ENCODE measurements at places on chromosomes 13 and 19.
A peak's percentile ranks its signal among the peaks of the same experiment; 100 is the strongest.

DNA sequence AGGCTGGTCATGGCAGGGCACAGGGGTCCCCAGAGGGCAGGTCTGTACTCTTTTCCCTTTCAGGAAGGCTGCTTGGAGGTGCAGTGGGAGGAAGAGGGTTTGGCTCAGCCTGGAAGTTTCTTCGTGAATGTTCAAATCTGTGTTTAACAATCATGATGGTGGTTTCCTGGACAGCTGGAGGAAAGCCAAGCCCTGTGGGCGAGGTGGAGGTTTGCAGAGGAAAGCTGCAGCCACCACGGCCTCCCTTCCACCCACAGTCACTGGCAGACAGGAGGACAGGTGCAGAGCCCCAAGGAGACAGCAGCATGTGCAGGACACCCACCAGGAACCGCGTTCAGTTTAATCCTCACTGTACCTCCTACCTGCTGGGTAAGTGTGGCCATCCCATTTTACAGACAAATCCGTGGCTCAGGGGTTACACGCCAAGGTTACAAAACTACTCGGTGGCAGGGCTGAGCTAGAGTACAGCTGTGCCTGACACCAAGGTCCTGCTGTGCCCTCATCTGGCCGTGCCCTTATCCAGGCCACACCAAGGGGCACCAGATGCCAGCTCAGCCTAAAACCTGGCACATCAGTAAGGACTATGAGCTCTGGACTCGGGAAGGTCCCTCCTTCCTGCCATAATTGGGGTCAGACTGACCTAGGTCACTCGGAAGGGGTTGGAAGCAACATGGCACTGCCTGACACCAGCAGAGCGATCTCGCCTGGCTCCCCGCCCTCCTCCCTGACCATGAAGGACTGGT lies 34.1 kb downstream of the SUGP2 start:
- DNase-seq: no peak

DNA sequence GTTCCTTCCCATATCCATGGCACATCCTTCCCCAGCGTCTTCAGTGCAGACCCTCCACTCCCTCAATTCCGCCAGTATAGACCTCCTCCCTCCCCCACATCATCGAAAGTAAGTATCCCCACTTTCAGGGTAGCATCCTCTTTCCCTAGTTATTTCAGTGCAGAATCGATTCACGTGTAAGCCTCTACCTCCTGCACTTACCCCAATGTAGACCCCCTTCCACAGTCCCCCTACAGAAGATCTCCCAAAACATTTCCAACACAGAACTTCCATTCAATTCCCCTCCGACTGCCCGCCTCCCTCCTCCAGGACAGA lies 664 bp downstream of the IRF3 start:
- no peak for DNase-seq

DNA sequence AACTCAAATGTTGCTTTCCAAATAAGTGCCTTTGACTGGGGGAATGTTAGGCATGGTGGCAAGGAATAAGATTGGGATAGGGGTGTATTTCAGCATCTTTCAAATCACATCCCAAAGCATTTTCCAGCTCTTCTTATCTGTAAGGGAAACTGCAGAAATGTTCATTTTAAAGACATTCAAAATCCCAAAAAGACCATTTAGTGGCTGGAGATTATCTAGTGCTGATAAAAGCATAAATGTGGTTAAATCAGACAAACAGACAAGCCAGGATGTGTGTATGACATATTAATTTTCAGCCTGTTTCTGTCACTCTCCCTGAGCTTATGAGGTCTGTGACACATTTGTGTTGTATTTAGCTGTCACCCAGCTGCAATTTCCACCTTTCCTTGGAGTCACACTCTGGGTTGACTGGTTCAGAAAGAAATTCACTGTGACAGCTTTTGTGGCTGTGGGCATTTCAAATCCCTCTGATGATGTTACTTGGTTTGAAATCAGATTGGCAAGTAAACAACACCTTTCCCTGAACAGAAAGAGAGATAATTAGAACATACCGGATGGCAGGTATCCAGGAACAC lies 69.7 kb upstream of the SIAH3 start:
- DNase-seq: no peak

DNA sequence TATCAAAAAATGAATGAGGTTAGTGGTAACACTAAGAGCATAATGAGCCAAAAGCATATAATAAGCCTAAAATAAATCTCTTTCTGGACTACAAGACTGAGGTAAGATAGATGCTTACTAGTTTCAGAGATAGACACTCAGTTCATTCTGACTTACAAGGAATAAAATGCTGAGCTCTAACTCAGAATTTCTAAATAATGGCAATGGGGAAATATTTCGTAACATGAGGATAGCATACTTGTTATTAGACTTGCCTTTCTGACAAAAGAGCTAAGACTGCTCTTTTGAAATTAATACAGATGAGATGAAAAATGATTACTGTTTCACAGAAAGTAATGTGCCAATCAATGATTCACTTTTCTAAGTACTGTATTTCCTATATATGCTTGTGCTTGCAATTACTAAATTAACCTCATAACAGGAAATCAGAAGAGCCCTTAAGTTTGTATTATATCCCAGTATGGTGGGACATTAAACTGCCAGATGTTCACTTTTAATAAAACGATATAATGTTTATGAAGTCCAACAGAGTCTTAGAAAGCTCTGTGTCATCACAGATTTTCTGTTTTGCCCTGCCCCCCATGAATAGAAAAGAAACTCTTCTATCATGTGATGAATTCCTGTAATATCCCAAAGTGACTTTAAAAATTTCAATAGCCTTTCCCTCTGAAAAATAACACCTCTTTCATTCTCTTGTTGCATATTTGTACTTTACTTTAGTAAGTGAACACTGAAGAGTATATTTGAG lies 2771.0 kb upstream of the PCDH20 start:
- no peak for DNase-seq

GRCh38 chr19:7471696-7472615 lies 16.9 kb downstream of the PEX11G start:
- DNase-seq: no peak

- DNase-seq: no peak
These were observed 201.9 kb downstream of the RFC3 start for GRCh38 chr13:34019870-34020269.

DNA sequence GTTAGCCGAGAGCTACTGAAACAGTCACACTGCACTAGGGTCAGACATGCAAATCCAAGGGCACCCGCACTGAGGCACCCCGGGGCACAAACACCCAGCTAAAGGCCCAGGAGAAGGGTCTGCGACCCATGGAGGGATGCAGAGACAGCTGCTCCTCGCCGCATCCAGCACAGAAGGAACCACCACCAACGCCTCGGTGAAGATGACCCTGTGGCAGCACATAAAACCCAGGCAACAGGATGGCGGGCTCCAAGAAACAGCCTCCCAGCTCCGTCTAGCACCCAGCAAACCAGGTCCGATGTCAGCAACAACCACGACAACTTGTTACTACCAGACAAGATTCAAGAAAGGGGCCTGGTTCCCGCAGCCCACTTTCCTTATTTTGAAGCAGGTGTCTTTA lies 82.1 kb downstream of the STK24 start:
- DNase-seq: no peak

GRCh38 chr19:4732680-4733114 lies 9.1 kb upstream of the DPP9 start:
- peak; percentile 41 for DNase-seq

GRCh38 chr19:16814526-16815100 lies 14.6 kb upstream of the SIN3B start:
- DNase-seq: no peak

DNA sequence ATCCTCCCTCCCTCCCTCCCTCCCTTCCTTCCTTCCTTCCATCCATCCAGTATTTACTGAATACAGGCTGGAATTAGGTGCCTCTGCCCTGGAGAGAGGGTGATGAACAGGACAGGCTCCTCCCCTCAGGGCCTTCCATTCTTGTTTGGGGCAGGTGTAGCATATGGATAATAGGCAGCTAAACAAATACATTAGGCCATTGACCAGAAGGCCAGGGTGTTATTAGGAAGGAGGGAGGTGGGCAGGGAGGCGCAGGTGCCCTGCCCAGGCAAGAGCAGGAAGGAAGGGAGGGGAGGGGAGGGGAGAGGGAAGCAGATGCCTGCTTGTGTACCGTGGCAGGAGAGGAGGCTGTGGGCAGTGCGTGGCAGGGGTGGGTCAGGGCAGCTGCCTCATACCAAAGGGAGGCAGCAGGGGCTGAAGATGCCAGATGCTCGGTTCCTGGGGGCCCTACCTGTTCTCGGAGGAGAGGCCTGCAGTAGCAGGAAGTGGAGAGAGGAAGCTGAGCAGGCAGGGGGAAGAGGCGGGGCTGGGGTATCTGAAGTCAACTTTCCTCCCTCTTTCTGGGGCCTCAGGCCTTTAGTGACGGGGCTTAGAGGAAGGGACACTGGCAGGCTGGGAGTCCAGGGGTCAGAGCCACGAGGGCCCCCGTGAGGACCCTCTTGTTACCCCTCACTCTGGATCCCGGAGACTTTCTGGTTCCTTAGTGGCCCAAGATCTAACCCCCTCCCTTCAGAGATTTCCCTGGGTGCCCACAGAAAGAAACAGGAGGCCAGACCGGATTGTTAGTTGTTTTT lies at the start of gene RINL:
Gene RINL, minus strand, starts transcription at position 495 of the 794 bp plus-strand sequence. CDS start 1,533 bp downstream, outside the sequence.
- DNase-seq: no peak

DNA sequence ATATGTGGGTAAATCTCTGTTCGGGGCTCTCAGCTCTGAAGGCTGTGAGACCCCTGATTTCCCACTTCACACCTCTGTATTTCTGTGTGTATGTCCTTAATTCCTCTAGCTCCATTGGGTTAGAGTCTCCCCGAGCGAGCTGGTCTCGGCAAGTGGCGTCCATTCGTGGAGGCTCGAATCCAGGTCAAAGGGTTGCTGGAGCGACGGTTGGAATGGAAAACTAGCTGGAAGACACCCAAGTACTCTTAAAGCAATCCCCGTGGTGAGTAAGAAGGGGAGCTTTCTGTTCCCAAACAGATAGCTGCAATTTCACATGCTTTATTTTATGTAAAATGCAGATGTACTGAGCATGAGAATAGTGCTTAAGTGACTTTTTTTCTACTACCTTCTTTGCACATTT lies 277.5 kb upstream of the SGCG start:
- DNase-seq: no peak

DNA sequence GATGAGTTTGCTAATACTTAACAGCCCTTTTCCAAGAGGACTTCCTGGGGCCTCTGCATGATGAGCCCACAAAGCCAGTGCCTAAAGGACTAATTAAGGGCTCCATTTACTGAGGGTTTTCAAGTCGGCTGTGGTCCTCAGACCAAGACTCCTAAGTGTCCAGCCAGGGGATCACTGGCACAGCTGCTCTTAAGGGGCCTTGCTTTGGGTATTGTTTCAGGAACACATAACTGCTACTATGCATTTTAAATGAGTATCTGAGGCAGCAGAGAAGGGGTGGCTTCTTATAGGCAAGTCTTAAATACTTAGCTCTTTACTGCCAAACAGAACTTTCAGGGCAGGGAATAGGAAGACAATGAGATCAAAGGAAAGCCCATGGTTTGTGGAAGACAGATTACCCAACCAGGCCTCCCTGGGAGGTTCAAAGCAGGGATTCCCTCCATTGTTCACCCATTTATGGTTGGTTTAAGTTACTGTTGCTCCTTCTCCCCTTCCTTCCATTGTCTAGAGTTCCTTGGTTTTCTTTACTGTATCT lies 61.9 kb downstream of the TNFRSF19 start:
- no peak for DNase-seq

DNA sequence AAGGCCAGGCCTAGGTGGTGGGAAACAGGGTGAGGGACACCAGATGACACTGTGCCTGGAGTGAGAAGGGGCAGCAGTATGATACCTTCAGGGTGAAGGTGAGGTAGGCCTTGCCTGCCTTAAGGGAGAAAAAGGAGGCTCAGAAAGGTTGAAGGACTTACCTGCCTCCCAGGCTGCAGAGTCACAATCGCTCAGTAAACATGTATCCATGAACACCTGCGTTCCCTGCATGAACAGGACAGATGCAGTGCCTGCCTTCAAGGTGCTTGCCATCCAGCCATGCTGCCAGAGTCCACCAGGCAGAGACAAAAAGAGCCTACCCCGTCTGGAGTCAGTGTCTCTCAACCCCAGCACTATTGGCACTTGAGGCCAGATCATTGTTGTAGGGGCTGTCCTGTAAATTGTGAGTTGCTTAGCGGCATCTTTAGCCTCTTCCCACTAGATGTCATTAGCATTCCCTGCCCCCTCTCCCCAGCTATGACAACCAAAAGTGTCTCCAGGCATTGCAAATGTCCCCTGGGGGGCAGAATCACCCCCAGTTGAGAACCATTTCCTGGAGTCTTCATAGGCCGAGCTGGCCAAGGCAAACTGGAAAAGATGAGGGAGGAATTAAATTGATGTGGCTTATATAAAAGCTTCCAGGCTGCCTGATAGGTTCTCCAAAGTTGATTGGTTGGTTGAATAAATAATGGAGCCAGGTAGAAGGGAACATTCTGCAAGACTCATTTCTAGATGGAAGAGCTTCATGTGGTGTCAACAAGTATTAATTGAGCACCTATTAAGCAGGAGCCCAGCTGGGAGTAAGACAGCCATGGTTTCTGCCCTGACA lies 1.7 kb downstream of the MAP3K10 start:
- DNase-seq: no peak

- peak; percentile 80 for DNase-seq
These were observed 126.8 kb upstream of the CACNA1A start for GRCh38 chr19:13633109-13633508.

- DNase-seq: no peak
These were observed 17.7 kb downstream of the CRX start for GRCh38 chr19:47839411-47839810.

GRCh38 chr13:76619631-76620030 lies 266.6 kb downstream of the KCTD12 start:
- no peak for DNase-seq

DNA sequence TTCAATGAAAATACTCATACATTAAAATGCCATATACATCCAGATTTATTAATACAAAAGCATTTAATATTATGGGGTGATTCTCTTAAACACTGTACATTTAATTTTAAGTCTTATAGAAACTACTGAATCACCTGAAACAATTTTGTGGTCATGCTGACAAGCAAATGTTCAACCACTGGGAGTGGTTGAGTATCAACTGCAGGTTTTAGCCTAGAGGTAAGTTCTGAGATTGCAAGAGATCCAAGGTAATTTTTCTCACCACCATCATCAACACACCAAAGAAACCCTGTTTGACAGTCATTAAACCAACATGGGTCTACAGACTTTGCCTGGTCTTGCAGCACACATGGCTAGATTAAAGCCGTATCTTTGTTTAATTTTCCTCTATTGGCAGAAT lies 196.3 kb downstream of the LHFPL6 start:
- no peak for DNase-seq

- DNase-seq: no peak
These were observed 1.5 kb upstream of the NRTN start for GRCh38 chr19:5803441-5803751.

- DNase-seq: no peak
These were observed 1.6 kb downstream of the RNASEH2B start for GRCh38 chr13:50911081-50911631.

All from NCI-H1930 (cell line).